Activated T-helper 1 cell treated with anti-CD3 and anti-CD28 coated beads, Interleukin-2, amount 50 U/mL, for 16 hours (primary cell): ENCODE measurements at places on chromosomes 5 and 9.

- no peak for DNase-seq
These were observed 32.4 kb downstream of the C9 start for GRCh38 chr5:39331861-39332381.

- no peak for DNase-seq
These were observed 45.7 kb downstream of the TEX10 start for GRCh38 chr9:100307080-100307479.

DNA sequence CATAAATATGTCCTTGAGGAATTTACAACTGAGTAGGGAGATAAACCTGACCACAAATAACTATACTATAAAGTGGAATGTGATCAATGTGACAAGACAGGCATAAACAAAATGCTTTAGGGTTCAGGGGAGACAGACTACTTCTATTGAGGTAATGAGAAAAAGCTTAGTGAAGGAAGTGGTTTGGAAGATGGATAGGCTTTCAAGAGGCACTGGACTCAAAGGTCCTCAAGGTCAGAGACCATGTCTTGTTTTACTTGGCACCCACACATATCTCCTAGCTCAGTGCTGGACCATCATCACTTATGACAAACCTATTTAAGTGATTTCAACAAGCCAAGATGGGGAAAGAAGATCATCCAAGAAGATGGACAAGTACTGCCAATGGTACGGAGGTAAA is 257.8 kb downstream of the BNC2 start:
- no peak for DNase-seq

DNA sequence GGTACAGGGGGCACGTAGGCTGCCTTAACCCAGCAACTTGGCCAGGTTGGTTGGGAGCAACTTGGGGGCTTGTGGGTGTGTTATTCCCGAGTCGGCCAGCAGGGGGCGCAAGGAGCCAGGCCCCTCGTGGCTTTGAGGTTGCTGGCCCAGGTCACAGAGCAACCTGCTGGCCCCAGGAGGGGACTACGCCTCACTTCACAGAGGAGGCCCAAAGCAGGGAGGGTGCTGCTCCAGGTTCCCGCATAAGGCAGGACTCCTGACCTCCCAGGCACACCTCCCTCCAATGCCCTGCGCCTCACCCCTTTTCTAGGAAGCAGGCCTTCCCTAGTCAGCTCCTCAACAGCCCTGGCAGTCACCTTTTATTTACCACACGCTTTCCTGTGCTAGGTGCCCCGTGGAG is 18.1 kb downstream of the KYAT1 start:
- DNase-seq, result peak; percentile 77
